Esophagus squamous epithelium (tissue), 5 donors: ENCODE measurements at places on chromosomes 1 and 21.

DNA sequence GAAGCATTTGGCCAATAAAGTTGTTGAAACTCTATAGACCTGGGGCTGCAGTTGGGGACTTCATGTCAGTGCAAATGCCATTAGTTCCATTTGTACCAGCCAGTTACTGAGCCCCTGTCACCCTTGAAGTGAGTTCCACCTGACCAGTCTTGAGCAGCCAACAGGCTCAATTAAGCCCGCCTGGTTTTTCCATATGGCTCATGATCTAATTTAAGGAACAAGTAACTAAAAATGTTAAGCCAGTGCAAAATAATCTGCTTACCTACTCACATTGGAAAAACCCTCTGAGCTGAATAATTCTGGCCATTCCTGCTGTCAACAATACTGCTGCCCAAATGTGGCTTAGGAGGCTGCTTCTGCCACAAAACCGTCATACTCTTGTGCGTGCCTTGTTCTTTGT lies 21.6 kb downstream of the NSUN4 start:
- H3K4me3 ChIP-seq = no peak overlapping the region
- no peak for DNase-seq
- no peak overlapping the region for H3K27ac ChIP-seq
- peaks cover 10% of the 10 kb centered on the region for H3K36me3 ChIP-seq
- no peaks in the 10 kb centered on the region for H3K4me1 ChIP-seq

- DNase-seq = no peak
- H3K4me3 ChIP-seq = no peak overlapping the region
- no peak overlapping the region for H3K27ac ChIP-seq
- peaks cover 7% of the 10 kb centered on the region for H3K27me3 ChIP-seq
- H3K36me3 ChIP-seq = no peaks in the 10 kb centered on the region
- no peaks in the 10 kb centered on the region for H3K4me1 ChIP-seq
Observed at GRCh38 chr1:157916887-157917570, 75.4 kb upstream of the CD5L start.

- no peaks in the 10 kb centered on the region for H3K4me1 ChIP-seq
- no peaks in the 10 kb centered on the region for H3K27me3 ChIP-seq
- no peak overlapping the region for H3K4me3 ChIP-seq
- no peaks in the 10 kb centered on the region for H3K36me3 ChIP-seq
Observed at GRCh38 chr1:116175611-116176010, 64.4 kb downstream of the MAB21L3 start.

- no peak for DNase-seq
- no peak overlapping the region for H3K4me3 ChIP-seq
- no peaks in the 10 kb centered on the region for H3K4me1 ChIP-seq
Observed at GRCh38 chr1:57307392-57308170, 116.3 kb downstream of the DAB1 start.

DNA sequence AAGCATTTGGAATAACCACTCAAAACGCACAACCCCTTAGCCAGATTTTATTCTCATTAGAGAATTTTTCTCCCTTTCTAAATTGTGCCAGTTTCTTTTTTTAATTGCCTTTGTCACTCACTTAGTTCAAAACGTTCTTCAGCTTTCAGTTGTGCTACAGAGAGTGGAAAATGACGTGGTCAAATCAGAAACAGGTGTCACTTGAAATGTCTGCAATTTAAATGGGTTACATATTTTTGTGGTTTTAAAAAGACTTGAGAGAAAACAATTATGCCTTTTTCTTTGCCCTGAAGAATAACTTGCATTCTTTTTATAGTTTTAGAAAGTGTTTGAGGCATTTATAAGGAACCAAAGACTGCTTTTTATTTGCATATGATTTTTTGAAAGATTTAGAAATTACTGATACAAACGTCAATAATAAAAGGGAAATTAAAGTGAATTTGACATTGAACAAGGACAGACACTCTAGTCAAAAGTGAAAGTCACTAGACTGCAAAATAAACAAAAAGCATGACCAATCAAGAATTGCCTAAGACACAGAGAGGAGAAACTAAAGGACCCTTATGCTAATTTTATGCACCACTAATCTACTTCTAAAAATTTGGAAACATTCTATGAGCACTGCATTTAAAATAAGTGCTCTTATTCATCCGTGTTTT lies 191.0 kb downstream of the TPR start:
- no peak overlapping the region for H3K27ac ChIP-seq
- H3K27me3 ChIP-seq = no peaks in the 10 kb centered on the region
- no peak overlapping the region for H3K4me3 ChIP-seq
- DNase-seq = no peak
- H3K4me1 ChIP-seq = peaks cover 30% of the 10 kb centered on the region
